Activated CD4-positive, alpha-beta T cell treated with anti-CD3 and anti-CD28 coated beads, Interleukin-2, amount 50 U/mL, for 4 hours (primary cell): ENCODE measurements at places on chromosomes 2 and 18.

GRCh38 chr2:126981476-126981875 lies 82.8 kb downstream of the TEX51 start:
- no peak for DNase-seq

DNA sequence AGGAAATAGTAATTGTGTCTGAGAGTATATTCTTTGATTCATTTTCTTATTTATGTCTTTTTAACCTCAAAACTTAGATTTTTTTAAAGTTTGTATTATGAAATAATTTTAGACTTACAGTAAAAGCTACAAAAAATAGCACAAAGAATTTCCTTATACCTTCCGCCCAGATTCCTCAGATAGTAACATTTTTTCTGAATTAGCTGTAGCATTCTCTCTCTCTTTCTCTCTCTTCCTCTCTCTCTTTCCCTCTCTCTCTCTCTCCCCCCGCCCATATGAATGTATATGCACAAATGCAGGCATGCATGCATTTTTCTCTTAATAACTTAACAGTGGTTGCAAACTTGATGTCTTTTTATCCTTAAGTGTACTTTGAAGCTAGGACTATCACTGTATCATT lies 361.1 kb upstream of the NRP2 start:
- DNase-seq: no peak

DNA sequence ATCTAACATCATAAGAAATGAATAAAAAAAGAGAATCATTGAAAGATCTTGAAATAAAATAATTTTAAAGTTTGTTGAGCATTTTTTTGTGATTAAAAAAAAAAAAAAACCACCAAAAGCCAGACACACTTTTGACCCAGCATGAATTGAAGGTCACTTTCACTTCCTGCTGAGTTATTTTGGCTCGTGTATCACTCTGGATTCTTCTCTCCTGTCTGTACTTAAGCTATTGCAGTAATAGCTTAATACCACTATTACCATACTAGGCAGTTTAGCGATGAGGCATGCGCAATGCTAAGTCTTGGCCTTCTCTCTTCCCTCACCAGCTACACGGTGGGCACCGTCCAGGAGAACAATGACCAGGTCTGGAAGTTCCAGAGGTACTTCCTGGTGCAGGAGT lies 54.5 kb upstream of the SPP2 start:
- no peak for DNase-seq

- DNase-seq: peak; percentile 69
Measured at GRCh38 chr2:135985826-135986393, 484 bp upstream of the DARS1 start.

DNA sequence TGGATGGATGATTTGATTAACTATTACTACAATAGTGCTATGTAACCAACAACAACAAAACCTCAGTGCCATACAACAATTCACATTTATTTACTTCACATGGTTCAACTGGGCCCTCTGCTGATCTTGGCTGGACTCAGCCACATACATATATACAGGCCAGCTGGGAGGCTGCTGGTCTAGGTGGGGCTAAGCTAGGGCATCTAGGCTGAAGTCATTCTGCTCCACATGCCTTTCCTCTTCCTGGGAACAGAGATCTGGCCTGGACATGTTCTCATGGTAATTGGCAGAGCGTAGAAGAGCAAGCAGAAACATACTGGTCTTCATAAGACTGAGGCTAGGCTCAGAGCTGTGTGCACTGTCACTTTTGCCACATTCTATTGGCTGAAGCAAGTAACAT lies 102.8 kb upstream of the RNF152 start:
- no peak for DNase-seq

DNA sequence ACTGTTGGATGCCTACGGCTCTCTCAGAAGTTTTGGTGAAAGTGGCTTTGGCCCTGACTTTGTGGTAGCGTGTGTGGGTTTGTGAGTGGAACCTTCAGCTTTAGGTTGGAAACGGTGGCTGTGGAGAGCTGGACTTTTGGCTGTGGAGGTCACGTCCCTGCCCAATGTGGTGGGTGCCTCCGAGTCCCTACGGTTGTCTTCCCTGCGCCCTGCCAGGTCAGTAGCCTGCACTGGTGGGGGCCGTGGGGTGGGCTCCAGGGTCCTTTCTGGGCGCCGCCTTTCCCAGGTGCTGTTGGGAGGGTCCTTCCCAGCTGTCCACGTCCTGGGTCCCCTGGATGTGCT lies 11.1 kb downstream of the COLEC11 start:
- DNase-seq: no peak

DNA sequence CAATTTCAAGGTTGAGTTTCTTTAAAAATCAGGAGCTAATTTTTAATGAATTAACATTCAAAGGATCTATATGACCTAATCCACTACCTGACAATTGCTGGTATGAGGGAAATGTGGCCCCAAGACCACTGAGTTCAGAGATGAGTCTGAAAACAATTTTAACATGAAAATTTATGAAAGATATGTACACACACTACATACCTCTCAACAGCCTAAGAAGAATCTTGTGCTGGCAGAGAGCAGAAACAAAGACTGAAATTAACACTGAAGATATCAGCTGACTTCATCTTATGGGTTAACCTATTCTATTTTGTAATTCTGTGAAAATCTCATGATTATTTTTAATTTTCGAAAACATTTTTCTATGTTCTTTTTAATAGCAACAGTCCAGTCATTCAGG lies 1.7 kb downstream of the FAP start:
- DNase-seq: no peak

DNA sequence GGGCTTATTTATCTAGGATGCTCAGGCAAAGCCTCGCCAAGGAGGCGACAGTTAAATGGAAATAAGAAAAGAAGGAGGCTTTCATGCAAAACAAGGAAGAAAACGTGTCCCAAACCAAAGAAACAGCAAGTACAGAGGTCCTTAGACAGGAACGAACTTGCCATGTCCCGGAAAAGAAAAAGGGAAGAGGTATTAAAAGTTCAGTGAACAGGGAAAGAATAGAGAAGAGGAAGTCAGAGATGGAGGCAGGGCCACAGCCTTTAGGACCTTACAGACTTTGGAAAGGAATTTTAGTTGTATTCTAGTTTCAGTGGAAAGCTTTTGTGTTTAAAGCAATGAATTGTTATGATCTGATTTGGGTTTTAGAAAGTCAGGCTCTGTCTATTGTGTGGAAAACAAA lies 22.1 kb downstream of the IKZF2 start:
- DNase-seq: no peak

DNA sequence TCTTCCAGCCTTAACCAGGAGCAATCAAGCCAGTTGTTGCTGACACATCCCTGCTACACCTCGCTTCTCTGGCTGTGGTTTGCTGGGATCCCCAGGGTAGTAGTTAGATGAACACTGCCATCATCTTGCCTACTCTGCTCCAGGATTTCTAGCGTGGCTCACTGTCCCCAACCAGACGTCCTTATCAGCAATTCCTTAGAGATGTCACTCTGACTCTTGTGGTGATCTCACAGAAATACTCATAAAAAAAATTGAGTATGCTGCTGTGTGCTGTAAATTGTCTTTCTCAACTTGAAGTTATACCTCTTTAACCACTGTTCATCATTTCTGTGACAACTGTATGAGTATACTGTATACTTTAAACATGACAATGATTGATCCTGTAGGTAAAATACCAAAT lies 63.2 kb downstream of the PLCL1 start:
- no peak for DNase-seq
